ENCODE measurements at places on chromosomes 2 and 18. TPM values are rescaled to one million over a fixed set of nuclear protein-coding genes. Genes with fewer than 3 reads are reported as not detected.

The POTEE gene
- not detected for total RNA-seq

The ERMN gene
- total RNA-seq: 0.06 TPM

The GPR75 gene
- 1.6 TPM for total RNA-seq

The CRYBA2 gene
- not detected for total RNA-seq

The ACMSD gene
- 18.2 TPM for total RNA-seq

The SERPINB3 gene
- total RNA-seq: not detected

The TMEM182 gene
- 44.4 TPM for total RNA-seq

The RAB17 gene
- total RNA-seq: 10.6 TPM

The STEAP3 gene
- total RNA-seq: 9.1 TPM

The CCDC74A gene
- total RNA-seq: 20.4 TPM

The IMPA2 gene
- 116 TPM for total RNA-seq

The CABLES1 gene
- total RNA-seq: 27.7 TPM

All from metanephros (tissue), 2 donors.